ENCODE measurements at places on chromosomes 16 and 17.
A peak's percentile ranks its signal among the peaks of the same experiment; 100 is the strongest.

GRCh38 chr17:7842380-7843256, 8.6 kb downstream of the KDM6B start:
- peak; percentile 96 for DNase-seq

DNA sequence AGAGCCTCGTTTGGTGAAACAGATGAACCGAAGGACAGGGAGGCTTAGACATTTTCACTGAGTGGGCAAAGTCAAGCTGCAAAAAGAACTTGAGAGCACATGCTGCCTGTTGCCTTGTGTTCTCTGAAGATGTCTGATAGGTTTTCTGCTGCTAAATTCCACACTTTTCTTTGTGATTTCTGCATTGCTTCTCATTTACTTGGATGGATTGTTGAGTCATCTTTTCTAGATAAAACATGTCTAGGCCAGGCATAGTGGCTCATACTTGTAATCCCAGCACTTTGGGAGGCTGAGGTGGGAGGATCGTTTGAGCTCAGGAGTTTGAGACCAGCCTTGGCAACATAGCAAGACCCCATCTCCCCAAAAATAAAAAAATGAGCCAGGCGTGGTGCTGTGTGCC, 80.4 kb upstream of the CLEC18A start:
- no peak for DNase-seq

- DNase-seq, result no peak
These were observed 26.2 kb downstream of the TRIM16 start for GRCh38 chr17:15657868-15658267.

DNA sequence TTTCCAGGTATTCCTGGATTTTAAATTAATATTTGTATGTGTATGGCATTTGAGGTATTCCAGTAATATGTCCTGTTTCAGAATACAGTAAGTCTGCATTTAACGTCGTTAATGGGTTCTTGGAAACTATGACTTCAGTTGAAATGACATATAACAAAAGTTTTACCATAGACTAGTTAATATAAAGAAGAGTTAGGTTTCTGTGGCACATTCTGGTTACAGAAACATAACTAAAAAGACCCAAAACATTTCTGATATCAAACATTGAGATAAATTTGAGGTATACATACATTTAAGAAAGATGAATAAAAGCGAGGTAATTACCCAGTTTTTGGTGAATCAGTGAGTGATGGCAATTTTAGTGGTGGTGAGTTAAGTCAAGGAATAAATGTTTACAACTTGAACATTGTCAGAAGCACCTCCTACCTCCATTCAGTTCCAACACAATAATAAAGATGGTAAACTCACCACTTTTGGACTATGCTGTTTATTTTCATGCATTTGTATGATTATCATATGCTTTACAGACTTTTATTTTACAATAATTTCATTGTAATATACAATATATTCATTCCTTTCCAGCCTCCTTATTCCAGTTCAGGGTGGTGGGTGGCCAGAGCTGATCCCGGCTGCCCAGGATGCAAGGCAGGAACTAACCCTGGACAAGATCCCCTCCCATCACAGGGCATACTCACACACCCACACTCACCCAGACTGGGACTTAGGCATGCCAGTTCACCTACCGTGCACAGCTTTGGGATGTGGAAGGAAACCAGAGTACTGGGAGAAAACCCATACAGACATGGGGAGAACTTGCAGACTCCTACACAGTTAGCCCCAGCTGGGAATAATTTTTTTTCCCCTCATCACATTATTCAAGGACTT, 9.7 kb downstream of the LUC7L3 start:
- DNase-seq, result no peak

- DNase-seq, result no peak
These were observed 10.0 kb downstream of the C16orf96 start for GRCh38 chr16:4566144-4566543.

DNA sequence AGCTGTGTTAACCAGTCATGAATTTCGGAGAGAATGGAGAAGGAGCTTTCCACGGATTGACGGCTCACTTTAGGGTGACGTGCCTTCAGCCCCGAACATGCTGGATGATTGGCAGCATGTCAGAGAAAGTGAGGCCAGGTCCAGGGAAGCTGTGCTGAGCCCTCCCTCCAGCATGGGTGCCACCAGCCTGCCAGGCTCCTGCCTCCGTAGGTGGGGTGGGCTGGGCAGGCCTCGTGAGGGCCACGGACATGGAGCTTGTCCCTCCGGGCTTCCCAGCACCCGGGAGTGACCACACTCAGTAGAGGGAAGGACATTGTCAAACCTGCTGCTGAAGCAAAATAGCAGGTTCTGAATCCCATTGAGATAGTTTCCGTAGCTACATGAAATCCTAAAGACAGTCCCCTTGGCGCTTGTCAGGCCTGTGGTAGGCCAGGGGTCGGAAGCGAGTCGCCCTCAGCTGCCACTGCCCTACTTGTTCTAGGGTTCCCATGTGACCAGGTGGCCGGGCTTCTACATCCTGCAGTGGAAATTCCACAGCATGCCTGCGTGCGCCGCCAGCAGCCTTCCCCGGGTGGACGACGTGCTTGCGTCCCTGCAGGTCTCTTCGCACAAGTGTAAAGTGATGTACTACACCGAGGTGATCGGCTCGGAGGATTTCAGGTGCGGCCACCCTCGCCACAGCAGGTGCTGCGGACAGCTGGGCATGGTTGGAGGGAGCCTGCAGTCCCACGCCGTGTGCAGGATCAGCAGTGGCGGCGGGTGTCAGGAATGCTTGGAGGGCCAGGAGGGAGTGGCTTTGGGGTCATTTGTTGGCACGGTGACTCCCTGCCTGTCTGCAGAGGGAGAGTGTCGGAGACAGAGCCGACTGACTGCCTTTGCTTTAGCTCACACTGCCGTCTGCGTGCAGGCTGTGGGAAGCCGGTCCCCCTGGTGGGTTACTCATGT, 72.3 kb downstream of the SEC14L1 start:
- no peak for DNase-seq

GRCh38 chr17:49548051-49548505, 27.6 kb upstream of the NXPH3 start:
- DNase-seq, result no peak

- DNase-seq, result peak; percentile 62
These were observed 6.7 kb downstream of the CCDC57 start for GRCh38 chr17:82205720-82206508.

GRCh38 chr17:909642-910323, 69.8 kb downstream of the NXN start:
- no peak for DNase-seq

DNA sequence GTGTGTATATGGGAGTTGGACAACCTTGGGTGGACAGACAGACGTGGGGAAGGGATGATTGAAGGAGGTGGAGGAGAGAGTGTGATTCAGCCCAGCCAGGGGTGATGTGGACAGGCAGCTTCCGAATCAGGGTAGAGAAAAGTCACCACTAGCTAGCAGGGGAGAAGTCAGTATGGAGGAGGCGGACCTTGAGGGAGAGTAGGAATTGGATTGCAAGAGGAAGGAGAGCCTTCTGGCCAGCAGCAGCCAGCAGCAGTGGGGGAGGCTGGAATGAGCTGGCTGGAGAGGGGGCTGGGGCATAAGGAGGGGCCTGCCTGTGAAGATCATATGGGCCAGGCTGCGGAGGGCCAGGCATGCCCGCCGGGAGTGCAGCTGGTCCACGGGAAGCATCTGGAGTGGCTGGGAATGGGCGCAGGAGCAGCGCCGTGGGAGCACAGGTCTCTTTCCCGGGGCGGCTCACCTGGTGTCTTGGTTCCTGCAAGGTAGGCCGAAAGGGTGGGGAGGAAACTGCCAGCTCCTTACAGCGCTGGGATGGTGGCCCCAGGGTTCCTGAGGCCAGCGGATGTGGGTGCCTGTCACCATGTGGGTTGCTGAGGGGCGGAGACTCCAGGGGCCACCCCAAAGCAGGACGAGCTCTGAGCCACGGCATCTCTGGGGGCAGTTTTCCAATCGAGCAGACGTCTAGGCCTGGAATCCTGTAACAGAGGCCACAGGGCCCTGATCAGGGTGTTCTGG, 235.3 kb downstream of the SEC14L1 start:
- peak; percentile 46 for DNase-seq

DNA sequence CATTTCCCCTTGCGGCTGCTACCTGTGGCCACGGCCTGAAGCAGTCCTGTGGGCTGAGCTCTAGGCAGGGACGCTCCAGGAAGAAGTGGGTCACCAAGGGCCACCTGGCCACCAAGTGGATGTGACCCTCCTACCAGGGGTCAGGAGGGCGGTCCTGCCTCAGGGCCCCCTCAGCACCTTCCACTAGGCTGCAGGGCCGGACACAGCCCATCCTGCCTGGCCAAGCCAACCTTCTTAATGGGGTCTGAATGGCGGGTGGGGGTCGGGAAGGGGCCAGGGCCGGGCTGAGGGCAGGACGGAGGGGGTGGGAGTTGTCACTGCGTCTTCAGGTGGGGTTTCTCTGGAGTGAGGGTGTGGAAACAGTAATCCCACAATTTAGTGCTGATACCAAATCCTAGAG, 13.2 kb upstream of the MLKL start:
- no peak for DNase-seq

DNA sequence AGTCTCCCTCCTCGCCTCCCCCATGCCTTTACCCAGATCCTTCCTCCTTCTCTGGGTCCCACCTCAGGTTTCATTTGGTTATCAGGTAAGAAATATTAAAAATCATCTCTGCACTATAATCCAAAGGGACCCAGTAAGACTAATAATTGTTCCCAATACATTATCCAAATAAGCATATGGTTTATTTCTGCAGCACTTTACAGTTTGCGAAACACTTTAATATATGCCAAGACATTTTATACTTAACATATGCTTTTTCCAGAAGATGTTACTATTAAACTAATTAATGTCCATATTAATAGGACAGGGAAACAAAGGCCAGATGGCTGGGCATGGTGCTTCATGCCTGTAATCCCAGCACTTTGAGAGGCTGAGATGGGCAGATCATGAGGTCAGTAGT, 33.3 kb downstream of the CD300LF start:
- no peak for DNase-seq

GRCh38 chr17:71628306-71628705, 492.5 kb upstream of the SOX9 start:
- DNase-seq, result no peak

DNA sequence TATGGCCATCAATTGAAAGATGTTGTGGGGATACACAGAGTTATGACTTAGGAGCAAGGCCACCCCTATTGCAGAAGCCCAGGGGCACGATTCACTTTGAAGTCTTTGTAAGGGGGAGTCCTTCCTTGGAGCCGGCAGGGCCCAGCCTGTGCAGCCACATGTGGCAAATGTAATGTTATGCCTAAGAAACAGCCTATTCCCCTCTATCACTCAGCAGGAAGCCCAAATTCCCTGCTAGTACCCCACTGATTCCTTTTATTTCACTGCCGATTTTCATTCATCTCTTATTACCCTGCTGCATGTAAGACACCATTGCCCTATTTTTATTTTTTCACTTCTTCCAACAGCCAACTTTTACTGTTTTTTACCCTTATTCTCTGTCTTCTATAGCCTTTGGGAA, 233.2 kb downstream of the PMP22 start:
- no peak for DNase-seq

DNA sequence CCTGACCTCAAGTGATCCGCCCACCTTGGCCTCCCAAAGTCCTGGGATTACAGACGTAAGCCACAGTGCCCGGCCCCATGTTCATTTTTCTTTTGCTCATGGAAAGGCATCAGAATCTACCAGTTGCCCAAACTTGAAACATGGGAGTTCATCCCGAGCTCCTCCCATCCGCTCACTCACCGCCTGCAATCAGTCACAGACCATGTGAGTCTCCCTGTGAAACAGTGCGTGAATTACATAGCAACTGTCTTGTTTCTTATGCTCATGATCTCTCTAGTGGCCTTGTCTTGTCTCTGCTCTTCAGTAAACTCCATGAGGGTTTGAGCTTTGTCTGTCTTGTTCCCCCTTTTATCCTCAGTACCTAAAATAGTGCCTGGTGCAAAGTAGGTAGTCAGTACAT, 52.1 kb upstream of the TNRC6A start:
- DNase-seq, result no peak

DNA sequence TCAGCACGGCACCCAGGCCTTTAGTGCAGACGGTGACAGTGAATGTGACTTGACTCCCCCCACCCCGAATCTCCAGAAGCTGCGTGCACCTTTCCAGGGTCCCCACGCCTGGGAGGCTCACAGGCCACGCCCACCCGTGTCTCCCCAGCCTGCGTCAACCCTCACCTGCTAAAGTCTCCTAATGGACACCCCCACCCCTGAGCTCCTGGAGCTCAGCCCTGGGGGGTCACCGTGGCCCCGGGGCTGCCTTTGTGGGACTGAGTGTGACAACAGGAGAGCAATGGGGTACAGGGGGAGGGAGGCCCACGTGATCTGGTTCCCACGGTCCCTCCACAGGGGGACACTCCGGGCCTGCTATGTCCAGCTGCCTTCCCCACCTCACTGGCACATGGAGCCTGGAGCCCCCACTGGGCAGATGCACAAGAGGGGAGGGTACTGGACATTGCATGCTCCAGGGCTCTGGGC, 7.4 kb upstream of the FASN start:
- DNase-seq, result no peak

- no peak for DNase-seq
These were observed 281.5 kb downstream of the SNX29 start for GRCh38 chr16:12257926-12258561.

DNA sequence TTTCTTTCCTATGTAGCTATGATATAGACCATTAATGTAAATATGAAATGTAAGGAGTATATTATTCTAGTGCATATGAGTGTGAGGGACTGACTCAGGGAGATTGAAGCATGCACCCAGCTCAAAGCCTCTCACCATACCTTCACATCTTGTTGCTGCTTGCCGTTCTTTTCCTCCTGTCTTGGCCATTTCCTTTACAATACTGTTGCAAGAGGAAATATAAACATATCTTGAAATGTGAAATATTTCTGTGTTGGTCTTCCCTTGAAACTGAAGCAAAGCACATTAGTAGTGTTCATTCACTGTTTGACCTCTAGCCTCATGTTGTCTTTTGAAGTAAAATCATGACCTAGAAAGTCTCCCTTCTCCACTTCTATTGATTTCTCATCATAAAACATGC, 46.6 kb downstream of the PHKB start:
- no peak for DNase-seq

- no peak for DNase-seq
These were observed 94.8 kb upstream of the DNAH9 start for GRCh38 chr17:11503308-11504035.
